ENCODE measurements at places on chromosomes 4 and X.

DNA sequence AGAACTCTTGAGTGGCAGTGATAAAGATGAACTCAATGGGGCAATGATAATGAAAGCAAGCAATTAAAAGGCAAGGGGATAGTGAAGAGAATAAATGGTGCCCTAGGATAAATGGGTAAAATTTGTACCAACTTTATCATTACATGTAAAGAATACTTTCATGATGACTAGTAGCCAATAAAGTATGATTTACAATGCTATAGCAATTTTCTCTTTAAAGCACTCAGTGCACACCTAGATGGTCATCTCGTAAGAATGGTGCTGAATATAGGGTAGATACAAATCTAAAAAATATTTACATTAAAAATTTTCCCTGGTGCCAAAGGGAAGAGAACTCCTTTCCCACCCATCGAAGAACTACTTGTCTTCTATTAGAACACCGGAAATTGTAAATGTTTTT, 651.4 kb downstream of the STPG2 start:
- no peak for DNase-seq

- no peak for DNase-seq
Measured at GRCh38 chrX:140087875-140088274, 122.6 kb upstream of the CXorf66 start.

DNA sequence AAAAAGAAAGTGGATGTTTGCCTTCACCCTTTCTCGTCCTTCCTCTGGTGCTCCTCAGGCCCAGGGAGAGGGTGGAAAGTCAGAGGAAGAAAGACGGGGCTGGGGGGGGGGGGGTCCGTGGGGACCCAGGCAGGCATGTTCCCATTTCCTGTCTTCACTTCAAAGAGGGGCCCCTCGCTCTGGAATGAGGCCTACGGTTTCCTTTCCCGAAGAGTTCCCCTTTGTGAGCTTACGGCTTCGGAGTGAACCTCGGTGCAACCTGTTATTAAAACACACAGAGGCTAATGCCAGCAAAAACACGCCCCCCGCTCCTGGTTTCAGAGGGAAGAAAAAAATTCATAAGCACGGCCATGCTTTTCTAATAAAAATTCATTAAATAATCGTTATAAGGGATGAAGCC, 40.1 kb downstream of the SHOX start:
- DNase-seq = no peak

DNA sequence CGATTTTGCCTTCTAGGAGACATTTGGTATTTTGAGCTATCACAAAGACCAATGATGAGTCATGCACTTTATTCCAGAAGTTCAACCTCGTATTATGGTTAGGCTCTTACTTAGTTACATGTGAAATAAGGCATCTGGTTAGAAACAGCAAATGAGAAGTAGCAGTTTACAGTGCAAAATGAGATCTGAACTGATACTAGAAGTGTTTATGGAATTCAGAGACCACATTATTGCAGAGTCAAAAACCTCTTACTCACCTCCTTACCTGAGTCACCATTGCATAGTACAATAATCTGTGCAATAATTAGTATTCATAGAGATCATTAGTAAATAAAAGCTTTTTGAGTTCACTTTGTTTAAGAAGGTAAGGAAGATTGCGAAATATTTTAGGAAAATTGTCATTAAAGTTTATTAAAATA, 38.7 kb downstream of the SEC24B start:
- DNase-seq = no peak

- no peak for DNase-seq
Measured at GRCh38 chrX:17443556-17443955, 68.6 kb downstream of the NHS start.

GRCh38 chr4:38615847-38616246, 48.2 kb upstream of the KLF3 start:
- DNase-seq = no peak

Measured in cerebellar nuclear complex (tissue), 1 donor.